Germinal center (tissue), 1 donor: ENCODE measurements at places on chromosomes 11 and 22.

GRCh38 chr11:8649361-8649760, 33.1 kb downstream of the TRIM66 start:
- DNase-seq = no peak

GRCh38 chr22:24893341-24894070, 53.0 kb downstream of the LHFPL7 start:
- no peak for DNase-seq

- DNase-seq = no peak
Measured at GRCh38 chr22:19819911-19820879, 34.5 kb downstream of the GNB1L start.

- DNase-seq = no peak
Measured at GRCh38 chr11:120216426-120217102, 5.7 kb downstream of the OAF start.

- no peak for DNase-seq
Measured at GRCh38 chr22:49848690-49849160, 4.9 kb upstream of the ZBED4 start.
